ENCODE measurements at places on chromosomes 3 and 15.

DNA sequence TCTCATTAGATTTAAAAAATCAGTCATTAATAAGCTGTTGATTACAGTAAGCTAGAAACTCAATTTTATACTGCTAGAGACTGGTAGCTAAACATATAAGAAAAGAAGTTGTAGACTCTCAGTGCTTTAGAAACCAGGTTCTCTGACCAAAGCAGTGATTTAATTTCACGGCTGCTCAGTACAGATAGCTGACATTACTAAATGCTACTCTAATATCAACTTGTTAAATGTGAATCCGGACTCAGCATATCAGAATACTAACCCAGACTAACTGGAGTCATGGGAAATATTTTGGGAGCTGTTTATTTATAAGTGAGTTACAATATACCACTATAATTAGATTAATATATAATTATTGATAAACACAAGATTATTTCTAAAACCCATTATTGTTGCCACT lies 80.4 kb downstream of the NEDD4 start:
- no peak for DNase-seq

GRCh38 chr3:49163609-49164008 lies 2.5 kb downstream of the CCDC71 start:
- no peak for DNase-seq

GRCh38 chr15:57554812-57555179 lies 36.9 kb upstream of the MYZAP start:
- DNase-seq: no peak

- DNase-seq: no peak
These were observed 24.4 kb downstream of the CNOT10 start for GRCh38 chr3:32709346-32709745.

GRCh38 chr15:79994615-79995014 lies 23.6 kb upstream of the BCL2A1 start:
- no peak for DNase-seq

DNA sequence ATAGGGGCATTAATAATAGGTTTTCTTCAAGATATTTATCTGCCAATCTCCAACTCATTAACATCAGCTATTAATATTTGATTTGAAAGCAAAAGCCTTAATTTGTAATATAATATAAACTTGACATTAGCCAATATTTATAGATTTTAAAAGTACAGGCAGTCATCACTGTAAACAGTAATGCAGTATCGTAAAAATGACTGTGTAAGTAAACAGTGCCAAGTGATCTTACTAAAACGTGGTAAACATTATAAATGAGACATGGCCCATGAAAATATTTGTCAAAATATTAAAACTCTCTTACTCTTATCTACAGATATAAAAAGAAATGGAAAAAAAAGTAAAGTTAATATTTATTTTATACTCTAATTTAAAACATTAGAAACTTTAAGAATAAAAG lies 101.6 kb upstream of the EPHA6 start:
- DNase-seq: no peak

GRCh38 chr15:88989578-88989977 lies 76.4 kb upstream of the MFGE8 start:
- no peak for DNase-seq

GRCh38 chr3:112351036-112351435 lies 18.1 kb downstream of the CD200 start:
- no peak for DNase-seq

GRCh38 chr3:180571831-180572598 lies 29.9 kb upstream of the TTC14 start:
- no peak for DNase-seq

- no peak for DNase-seq
These were observed 400.9 kb downstream of the TBL1XR1 start for GRCh38 chr3:176796371-176796770.

Measured in chondrocyte (in vitro differentiated cells).